ENCODE measurements at places on chromosomes 16 and 17.

GRCh38 chr16:25372716-25373115, 115.1 kb upstream of the ZKSCAN2 start:
- DNase-seq, result no peak

DNA sequence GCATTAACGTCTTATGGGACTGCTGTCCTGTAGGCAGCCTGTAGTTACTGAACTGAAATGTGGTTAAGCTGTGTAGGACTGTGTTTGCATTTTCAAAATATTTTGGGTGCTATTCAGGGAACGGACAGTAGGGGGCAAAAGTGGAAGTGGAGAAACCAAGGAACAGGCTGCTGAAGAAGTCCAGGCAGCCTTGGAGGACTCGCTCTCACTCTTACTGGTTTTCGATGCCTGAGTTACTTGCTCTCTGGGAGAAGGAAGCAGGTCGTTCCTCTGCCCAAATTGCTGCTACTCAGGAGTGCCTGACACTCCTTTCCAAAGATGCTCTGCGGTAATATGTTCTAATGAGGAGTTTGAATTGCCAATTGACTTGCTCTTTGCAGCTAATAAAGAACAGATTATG, 64.5 kb upstream of the RBFOX1 start:
- DNase-seq, result no peak

DNA sequence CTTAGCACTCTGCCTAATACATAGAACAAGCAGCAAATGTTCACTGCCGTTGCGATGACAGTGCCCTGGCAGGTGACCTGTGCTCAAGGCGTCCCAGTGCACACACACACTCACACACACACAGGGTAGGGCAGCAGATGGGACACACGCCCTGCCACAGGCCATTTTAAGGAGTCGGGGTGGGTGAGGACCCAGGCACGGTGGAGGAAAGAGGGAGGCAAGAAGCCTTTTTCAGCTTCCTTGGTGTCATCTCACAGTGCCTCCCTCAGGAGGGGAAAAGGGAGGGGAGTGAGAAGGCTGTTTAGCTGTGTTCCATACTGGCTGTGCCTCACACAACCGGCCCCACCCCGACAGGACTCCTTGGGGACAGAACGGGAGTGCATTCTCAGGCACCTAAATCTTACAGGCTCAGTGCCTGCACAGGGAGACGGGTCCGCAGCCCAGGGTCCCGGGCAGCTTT, 1.5 kb downstream of the PITPNM3 start:
- DNase-seq, result no peak

DNA sequence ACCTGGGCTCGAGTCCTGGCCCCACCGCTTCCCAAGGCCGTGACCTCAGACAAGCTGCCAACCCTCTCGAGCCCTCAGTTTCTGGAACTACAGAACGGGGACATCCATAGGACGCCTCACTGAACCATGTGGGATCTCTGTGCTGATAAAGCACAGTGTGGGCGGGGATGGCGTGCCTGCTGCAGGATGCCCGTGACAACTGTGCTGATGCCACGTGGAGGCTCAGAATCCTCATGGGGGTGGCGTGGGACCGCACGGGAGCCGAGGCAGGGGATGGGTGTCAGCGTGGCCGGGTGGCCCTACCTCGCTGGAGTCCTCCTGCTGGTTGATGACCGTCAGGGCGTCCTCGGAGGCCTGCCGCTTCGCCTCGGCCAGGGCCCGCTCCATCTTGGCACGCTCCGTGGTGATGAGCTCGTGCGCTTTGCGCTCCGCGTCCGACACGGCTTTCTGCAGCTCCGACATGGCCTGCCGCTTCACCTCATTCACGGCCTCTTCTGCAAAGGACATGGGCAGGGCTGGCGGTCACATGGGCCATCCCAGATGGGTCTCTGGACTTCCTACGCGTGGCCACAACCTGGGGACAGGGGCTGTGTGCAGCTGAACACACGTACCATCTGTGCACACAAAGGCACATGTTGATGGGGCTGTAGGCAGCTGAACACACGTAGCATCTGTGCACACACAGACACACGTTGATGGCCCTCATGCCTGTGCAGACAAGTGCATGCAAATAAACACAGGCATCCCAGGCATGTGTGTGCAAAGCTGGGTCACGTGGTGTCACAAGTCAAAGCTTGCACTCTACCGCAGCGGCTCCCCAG, 12.7 kb upstream of the PABPN1L start:
- DNase-seq, result no peak

GRCh38 chr16:47359478-47359877, 101.4 kb downstream of the ITFG1 start:
- DNase-seq, result no peak

DNA sequence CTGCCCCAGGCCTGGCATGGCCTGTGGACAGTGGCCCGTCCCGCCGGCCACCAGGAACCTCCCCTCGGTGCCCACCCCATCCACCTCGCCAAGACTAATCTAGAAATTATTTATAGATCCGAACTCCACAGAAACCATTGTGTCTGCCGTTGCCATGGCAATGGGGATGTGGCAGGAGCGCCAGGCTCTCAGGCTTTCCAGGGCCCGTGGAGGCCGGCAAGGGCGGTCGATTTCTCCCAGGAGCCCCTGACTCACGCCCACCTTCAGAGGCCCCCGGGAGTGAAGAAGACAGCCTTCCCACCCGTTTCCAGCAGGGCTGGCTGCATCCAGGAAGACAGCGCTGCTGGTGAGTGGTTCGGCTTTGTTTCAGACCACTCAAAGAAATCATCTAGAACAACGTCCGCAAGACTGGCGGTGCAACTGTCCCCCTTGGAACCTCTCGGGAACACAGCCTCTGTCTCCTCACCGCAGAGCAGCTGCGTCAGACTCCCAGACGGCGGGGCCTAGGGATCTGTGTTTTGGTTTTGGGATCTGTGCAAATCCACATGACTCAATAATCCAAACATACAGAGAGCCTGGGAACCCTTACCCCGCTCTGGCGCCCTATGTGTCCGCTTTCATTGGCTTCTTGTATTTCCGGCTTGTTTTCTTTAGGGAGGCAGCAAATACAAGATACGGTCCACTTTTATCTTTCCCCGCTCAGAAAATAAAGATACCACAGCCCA, 48.5 kb upstream of the ZCCHC14 start:
- DNase-seq, result no peak

DNA sequence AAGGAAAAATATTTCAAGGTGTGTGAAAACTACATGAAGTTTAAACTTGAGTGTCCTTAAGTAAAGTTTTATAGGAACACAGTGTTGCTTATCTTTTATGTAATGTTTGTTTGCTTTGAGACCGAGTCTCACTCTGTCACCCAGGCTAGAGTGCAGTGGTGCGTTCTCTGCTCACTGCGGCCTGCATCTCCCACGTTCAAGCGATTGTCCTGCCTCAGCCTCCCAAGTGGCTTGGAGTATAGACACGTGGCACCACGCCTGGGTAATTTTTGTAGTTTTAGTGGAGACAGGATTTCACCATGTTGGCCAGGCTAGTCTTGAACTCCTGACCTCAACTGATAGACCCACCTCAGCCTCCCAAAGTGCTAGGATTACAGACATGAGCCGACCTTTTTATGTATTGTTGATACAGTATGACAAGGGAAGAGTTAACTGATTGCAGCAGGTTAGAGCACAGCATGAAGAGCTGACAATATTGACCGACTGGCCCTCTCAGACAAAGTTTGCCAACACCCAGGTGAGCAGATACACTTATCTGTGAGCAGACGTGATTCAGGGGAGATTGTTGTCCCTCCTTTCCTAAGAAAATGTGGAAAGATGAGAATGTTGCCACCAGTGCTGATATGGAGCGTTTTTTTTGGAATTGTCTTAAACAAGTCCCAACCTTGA, 373.7 kb downstream of the WWOX start:
- no peak for DNase-seq

GRCh38 chr17:80970044-80970761, 21.4 kb upstream of the CHMP6 start:
- peak; percentile 41 for DNase-seq

- DNase-seq, result no peak
Measured at GRCh38 chr16:7086822-7087616, 245.6 kb upstream of the RBFOX1 start.

GRCh38 chr16:89320782-89321501, 103.4 kb downstream of the ZNF778 start:
- DNase-seq, result no peak

- DNase-seq, result no peak
Measured at GRCh38 chr17:57097832-57098421, 12.9 kb downstream of the AKAP1 start.

DNA sequence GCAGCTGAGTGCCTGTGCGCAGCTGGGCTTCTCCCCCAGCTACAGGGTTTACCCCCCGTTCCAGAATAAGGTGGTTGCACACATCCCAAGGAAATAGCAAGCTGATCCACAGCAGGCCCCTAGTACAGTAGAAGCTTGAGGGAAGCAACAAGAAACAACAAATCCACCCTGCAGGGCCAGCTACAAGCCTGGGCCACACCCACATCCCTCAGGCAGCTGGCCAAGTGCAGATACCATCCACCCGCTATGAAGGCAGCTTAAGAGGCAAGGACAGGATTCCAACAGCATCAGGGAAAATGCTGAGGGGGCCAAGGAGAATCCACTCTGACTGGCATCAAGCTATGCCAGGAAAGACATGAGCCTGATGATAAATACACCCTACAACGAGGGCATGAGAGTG, 66.9 kb upstream of the RCVRN start:
- no peak for DNase-seq

DNA sequence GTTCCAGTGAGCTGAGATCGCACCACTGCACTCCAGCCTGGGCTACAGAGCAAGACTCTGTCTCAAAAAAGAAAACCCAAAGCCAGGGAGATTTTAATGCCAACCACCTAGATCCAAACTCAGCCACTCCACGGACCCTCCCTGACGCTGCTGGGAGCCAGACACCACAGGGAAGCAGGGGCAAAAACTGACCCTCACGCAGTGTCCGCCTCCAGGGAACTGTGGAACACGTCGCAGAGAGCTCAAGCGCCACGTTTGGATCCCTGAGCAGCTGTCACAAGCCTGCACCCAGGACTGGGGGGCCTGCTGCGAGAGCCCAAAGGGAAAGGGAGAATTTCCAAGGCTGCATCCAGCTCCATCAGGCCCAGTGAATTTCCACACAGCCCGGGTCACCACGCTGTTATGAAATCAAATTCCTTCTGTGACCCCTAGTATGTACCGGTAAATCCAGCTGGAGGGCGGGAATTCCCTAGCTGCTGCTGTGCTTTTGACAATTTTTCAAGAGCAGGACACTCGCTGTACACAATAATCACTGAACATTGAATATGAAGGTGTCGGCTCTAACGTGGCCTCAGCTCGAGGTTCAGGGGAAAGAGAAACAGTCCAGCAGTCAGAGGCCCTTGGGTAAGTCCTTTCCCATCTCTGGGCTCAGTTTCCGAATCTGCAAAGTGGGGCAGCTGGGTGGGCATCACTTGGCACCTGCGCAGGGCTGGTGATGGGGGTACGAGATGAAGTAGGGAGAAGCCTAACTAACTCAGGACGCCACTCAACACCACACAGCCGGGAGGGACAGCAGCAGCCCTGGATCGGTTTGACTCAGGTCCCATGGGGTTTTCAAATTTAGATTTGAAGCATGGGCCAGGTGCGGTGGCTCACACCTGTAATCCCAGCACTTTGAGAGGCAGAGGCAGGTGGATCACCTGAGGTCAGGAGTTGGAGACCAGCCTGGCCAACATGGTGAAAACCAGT, 8.6 kb downstream of the CARHSP1 start:
- no peak for DNase-seq

DNA sequence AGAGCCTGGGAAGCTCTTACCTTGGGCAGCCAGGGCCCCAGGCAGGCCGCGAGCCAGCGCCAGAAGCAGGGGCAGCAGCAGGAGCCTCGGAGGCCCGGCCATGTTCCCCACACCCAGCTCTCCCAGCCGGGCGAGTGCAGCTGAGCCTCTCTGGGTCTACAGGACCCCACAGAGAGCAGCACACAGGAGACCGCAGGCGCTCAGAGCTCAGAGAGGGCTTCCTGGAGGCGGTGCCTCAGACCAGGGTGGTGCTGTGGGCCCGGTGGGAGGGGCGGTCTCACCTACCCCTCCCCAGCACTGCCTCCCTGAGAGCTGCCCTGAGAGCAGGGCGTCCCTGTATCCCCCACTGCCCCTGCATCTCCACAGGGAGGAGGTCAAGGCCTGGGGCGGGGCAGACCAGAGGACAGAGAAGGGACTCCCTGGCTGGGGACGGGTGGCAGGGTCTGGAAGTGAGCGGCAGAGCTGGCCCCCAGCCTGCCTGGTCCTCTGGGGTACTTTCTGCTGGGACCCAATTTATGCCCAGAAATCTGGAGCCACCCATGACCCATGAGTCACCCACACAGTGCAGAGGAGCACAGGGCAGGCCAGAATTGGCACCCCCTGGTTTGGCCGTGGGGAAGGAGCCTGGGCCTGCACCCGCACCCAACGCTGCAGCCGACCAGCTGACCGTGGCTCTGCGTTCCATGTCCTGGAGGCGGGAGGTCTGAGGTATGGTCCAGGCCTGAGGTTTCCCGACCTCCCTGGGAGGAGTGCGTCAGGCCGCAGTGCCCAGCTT, at the start of gene CD7:
CD7 (minus strand) TSS at position 215 of the 775 bp plus-strand sequence; CDS start at position 102, 113 bp downstream.
- peak; percentile 74 for DNase-seq

DNA sequence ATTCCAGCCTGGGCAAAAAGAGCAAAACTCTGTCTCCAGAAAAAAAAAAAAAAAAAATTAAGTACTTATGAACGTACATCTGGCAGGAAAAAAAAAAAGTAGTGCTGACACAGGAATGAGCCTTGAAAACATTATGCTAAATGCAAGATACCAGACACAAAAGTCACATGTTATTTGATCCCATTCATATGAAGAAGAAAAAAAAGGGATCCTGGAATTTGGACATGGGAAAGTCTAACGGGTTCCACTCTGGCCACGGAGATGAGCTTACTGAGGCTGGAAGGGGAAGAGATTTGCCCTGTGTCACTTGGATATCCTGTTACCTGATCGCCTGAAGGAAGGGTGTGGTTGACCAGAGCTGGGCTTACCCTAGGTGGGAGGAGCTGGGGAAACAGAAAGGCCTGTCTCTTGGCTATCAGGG, 251.9 kb downstream of the PARN start:
- no peak for DNase-seq

DNA sequence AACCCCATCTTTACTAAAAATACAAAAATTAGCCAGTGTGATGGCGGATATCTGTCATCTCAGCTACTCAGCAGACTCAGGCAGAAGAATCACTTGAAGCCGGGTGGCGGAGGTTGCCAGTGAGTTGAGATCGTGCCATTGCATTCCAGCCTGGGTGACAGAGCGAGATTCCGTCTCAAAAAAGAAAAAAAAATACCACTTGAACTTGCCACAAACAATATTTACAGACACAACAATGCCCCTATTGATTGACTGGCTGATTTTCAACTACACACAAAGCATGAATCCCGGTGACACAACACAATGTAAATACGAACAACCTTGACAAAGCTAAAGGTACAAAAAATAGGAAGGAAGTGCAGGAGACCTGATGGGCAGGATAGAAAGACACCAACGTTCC, 49.3 kb downstream of the NXN start:
- DNase-seq, result no peak

- DNase-seq, result no peak
Measured at GRCh38 chr16:77897129-77897437, 108.7 kb downstream of the VAT1L start.

DNA sequence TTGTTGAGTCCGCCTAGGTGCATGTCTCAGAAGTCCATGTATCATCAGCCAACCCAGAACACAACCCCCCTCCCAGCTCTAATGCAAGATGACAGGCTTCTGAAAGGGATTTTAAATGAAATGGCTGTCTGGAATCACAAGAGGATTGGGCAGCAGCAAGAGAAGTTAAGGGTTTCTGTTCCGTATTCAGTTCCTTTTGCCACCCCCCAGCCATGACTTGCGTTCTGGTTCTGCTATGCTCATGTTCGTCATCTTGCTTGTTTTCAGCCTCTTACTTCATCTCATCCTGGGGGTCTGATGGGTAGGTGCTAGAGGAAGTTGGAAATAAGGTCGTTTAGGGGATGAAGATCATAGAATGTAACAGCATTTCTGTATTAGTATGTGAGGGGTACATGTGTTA, 12.0 kb downstream of the MINK1 start:
- DNase-seq, result no peak
